Mesothelial cell of epicardium (in vitro differentiated cells): ENCODE measurements at places on chromosomes 1 and 21. TPM values are rescaled to one million over a fixed set of nuclear protein-coding genes. Genes with fewer than 3 reads are reported as not detected.

MFSD2A gene
- total RNA-seq = 5.7 to 6.9 TPM (median 6.1 TPM) in 3 replicates

SESN2 gene
- total RNA-seq = 19.4 to 21.4 TPM (median 21.1 TPM) in 3 replicates

- DNase-seq = no peak
Measured at GRCh38 chr1:55071477-55071876, 32.1 kb downstream of the PCSK9 start.

- DNase-seq = no peak
Measured at GRCh38 chr1:235366286-235366685, 941 bp upstream of the TBCE start.
